ENCODE measurements at places on chromosomes 5 and 9.

DNA sequence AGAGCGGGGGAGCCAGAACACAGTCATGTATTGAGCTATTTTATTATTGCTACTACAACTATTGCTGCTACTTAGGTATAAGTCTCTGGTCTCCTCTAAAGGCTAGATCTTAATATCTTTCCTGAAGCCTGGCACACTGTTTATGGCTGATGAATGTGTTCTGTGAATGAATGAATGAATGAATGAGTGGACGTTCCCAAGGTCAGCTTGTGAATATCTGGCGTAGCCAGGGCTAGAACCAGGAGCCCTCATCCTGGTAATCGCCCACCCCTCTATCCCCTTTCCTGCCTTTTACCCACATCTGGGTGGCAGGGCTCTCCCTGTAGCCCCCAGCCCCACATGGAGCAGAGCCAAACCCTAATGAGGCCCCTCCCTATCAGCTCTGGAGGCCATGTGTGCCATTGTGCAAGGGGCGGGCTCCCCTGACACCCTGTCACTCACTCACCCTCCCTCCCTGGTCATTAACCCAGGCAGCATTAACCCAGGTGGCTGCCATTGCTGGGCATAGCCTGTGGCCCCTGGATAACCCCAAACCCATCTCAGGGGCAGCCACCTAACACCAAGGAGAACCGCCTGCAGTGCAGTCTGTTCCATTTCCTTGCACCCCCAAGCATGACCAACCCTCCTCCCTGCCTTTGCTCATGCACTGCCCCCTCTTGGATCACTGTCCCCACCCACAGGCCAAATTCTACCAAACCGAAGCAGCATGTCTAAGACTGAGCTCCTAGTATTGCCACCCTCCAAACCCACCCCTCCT, 2.0 kb upstream of the AKNA start:
- DNase-seq: no peak

- DNase-seq: no peak
These were observed 260.3 kb downstream of the NDUFS4 start for GRCh38 chr5:53820802-53821171.

- DNase-seq: no peak
These were observed 92.9 kb downstream of the TNC start for GRCh38 chr9:115024925-115025535.

DNA sequence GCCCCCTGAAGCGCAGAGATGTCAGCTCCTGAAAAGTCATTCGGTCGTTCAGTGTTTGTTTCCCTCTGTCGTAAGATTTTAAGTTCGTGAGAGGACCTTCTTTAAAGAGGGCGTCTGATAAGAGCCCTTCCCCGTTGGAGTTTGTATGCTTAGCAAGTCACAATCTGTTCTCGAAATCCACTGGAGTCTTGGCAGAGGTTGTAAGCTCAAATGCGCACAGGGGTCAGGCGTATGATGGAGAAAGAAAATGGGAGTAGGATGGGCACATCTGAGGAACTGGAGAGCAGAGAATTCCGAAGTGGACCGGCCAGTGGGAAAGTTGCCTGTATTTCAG, 710 bp downstream of the HSD17B4 start:
- peak; percentile 12 for DNase-seq

DNA sequence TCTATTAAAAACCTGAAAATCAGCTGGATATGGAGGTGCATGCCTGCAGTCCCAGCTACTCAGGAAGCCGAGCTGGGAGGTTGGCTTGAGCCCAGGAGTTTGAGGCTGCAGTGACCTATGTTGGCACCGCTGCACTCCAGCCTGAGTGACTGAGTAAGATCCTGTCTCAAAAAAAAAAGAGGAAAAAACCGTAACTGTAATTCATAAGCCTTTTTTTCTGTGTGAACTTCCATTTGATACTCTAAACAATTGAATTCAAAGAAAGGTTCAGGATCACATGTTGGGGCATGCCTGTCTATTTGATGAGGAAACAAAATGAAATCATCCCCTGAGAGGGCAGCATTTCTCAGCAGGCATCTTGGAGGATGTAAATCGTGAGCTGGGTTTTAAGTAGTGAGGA, 38.8 kb downstream of the ITGA2 start:
- DNase-seq: peak; percentile 62

GRCh38 chr5:90084342-90084741, 325.2 kb downstream of the CETN3 start:
- DNase-seq: no peak

DNA sequence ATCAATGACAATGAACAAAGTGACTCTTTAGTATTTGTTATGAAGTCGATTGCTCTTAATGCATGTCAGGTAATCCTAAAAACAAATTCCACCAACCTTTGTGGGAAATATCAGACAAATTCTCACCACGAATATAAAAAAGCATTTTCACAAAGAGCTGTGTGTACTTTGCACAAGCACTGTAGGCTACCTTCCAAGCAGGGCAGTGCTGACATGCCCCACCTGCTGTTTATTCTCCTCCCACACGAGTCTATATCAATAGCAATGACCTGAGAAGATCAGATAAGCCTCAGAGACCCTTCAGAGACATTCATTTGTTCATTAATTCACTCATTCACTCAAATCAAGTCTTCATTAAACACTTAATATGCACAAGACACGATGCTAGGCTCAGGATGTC, 469.1 kb downstream of the ZSWIM6 start:
- no peak for DNase-seq

- no peak for DNase-seq
These were observed 76.8 kb upstream of the PHYKPL start for GRCh38 chr5:178309271-178310013.

DNA sequence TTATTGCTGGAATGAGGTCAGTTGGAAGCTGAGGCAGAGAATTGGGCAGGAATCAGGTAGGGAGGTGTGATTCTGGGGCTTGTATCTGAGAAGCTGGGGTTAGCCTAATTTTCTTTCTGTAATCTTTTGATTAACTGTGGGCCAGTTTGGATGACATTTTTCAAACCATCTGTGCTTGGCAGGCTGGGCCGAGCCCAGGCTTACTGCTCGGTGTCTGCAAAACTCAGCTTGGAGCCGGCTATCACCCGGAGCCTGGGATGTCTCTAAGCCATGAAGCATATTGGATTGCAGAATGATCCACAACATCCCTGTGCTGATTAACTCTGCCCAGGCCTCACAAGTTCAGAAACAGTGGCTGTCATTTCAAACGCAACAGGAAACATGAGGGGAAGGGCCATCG, 26.5 kb downstream of the KCNMB1 start:
- DNase-seq: no peak

- DNase-seq: peak; percentile 56
These were observed 75.1 kb downstream of the MRPS27 start for GRCh38 chr5:72244862-72245371.

GRCh38 chr9:72794946-72795345, 157.9 kb downstream of the ALDH1A1 start:
- DNase-seq: no peak

GRCh38 chr9:117825609-117826347, 121.6 kb downstream of the TLR4 start:
- DNase-seq: no peak

DNA sequence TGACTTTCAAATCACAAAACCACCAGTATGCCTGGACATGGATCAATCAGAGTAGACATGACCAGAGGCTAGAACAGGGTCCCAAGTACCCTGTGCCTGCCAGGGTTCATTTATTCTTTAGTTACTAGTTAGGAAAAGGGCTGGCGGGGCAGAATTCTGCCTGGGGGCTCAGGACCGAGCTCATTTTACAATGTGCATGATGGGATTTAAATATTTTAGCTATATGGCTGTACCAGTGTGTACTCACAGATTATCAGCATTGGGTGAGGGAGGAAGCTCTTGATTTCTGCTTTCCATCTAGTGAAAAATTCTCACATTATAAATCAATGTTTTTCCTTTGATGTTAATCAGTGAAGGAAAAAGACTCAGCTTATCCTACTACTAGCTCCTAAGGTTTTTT, 1511.1 kb downstream of the EFNA5 start:
- DNase-seq: no peak

GRCh38 chr5:180070756-180071530, 616 bp downstream of the RNF130 start:
- peak; percentile 30 for DNase-seq

DNA sequence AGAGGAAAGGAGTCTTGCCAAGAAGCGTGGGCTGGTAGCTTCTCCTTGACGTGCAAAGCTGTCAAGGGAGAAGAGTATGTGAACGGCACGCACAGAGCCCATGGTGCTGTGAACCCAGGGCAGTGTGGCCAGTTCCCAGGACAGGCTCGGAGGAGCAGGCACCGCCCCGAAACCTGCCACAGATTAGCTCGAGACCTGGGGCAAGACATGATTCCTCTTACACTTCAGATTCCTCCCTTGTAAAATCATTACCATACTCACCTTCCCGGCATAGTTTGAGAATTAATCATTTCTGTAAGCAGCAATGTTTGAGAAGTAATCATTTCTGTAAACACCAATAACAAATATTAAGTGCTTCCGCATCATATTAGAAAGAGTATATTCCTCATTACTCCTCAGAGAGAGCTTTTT, 19.9 kb downstream of the GOLM1 start:
- no peak for DNase-seq

- no peak for DNase-seq
These were observed 74.5 kb upstream of the PANK3 start for GRCh38 chr5:168653626-168654025.

GRCh38 chr5:69512740-69513260, 20.2 kb downstream of the OCLN start:
- peak; percentile 22 for DNase-seq

GRCh38 chr5:106833517-106833916, 837.2 kb downstream of the EFNA5 start:
- no peak for DNase-seq

GRCh38 chr5:109409844-109410388, at the start of gene PJA2:
PJA2 (minus strand) TSS chr5:109409974; CDS start chr5:109383433, 26,541 bp downstream.
- DNase-seq: peak; percentile 100

DNA sequence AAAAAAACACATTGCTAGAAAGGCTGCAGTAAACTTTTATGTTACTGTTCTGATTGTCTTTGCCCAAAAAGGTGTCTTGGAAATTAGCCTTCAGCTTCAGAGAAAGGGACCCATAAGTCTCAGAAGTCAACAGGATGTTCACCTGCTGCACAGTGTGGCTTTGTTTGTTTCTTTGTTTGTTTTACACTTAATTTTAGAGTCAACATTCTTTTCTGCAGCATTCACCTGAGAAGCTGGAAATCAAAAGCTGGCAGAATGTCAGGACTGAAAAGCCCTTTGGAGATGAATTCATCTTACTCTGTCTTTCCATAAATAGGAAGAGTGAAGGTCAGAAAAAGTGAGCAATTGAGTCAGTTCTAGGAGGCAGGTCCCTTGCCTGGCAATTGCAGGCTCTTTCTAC, 170.0 kb downstream of the PAPPA start:
- no peak for DNase-seq

DNA sequence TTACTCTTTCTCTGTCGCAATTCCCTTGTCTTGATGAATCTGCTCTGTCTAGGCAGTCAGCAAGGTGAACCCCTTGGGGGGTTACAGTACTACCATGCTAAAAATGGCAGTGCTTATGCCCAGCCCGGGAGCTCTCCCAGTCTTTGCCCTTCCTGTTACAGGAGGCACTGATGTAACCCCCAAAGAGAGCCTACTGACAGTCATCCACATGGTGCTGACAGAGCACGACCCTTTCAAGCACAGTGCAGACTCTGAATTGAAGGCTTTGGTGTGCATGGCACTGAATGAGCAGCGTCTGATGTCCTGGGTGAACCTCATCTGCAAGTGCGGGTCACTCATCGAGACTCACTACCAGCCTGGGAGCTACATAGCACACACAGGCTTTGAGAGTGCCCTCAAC, 34.5 kb upstream of the SLC36A2 start:
- DNase-seq: no peak

GRCh38 chr5:41420492-41421067, 89.8 kb downstream of the PLCXD3 start:
- no peak for DNase-seq

- DNase-seq: no peak
These were observed 55.8 kb downstream of the PDCD1LG2 start for GRCh38 chr9:5566054-5566618.

GRCh38 chr5:147321569-147321968, 86.7 kb downstream of the STK32A start:
- no peak for DNase-seq

DNA sequence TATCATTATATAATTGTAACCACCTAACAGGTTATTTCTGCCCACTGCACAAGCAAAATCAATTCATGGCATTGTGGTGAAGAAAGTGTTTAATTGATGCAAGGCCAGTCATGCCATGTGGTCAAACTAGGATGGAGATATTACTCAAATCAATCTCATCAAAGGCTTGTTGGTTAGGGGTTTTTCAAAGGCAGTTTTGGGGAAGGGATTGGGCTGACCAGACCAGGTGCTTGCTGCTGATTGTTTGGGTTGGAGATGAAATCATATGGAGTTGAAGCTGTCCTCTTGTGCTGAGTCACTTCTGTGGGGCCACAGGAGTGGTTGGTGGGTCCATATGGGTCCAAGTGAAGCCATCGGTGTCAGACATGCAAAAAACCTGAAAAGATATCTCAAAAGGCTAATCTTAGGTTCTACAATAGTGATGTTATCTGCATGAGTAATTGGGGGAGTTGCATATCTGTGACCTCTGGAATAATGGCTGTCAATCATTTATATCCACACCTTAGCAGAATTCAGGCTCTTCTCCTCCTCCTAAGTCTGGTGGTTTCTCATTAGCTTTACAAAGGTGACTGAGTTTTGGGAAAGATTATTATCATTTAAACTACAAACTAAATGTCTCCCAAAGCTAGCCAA, 44.9 kb downstream of the HMGCS1 start:
- DNase-seq: no peak

GRCh38 chr9:84330246-84330645, 10.3 kb downstream of the SLC28A3 start:
- DNase-seq: no peak

- DNase-seq: no peak
These were observed 4.8 kb downstream of the NR6A1 start for GRCh38 chr9:124766326-124766725.

- DNase-seq: no peak
These were observed 880 bp upstream of the PTPDC1 start for GRCh38 chr9:94083384-94083783.

GRCh38 chr9:23586906-23587305, 239.1 kb downstream of the ELAVL2 start:
- no peak for DNase-seq

DNA sequence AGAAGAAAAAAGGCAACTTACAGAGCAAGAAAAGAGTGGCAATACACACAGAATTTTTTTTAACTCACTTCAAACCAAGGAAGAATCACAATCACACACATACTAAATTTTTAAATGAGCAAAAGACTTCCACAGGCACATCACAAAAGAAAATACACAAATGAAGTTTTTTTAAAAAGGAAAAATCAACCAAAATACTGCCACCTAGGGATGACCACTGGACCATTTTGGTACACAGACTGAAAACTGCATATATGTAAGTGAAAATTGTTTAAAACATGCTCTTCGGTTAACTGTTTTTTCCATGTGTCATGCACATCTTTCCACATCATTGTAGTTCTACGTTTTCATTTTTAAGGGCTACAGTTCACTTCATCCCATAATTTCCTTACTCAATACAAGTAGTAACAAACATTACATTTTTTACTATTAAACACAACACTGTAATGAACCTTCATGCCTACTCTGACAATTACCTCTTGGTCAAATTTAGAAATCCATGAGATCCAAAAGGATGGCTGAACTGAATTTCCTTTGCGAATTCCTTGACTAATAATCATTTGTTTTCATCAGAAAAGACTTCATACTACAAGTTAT, 79.0 kb downstream of the FBXW11 start:
- no peak for DNase-seq

All from brain microvascular endothelial cell (primary cell).